HT1080 (cell line): ENCODE measurements at places on chromosomes 16 and 17. TPM values are rescaled to one million over a fixed set of nuclear protein-coding genes. Genes with fewer than 3 reads are reported as not detected.

DNA sequence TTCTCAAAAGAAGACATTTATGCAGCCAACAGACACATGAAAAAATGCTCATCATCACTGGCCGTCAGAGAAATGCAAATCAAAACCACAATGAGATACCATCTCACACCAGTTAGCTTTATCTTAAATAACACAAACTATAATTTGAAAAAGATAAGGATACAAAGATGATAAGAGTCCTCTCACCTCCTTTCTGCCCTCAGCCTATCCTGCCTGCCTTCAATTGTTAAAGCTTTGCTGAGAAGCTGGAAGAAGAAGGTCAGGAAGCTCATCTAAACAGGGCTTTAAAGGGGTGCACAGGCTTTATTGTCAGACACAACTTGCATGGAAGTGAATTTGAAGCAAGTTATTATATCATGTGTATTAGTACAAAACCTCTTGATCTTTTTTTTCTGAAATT lies 676.3 kb upstream of the GOT2 start:
- DNase-seq, result no peak

GRCh38 chr16:70381604-70382342 lies 35.1 kb downstream of the DDX19A start:
- DNase-seq, result no peak

DNA sequence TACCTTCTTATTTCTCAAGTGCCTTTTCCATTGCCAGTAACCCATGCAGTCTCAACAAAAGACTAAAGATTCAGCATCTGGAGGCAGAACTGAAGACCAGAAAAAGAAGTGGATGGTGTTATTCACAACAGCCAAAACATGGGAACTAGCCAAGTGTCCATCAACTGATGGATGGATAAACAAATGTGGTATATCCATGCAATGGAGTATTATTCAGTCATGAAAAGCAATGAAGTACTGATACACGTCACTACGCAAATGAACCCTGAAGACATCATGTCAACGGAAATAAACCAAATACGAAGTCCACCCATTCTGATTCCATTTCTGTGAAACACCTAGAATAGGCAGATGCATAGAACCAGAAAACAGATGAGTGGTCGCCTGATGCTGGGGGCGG lies 25.6 kb downstream of the GAS7 start:
- DNase-seq, result no peak

Gene INO80E
- total RNA-seq, result 80.1 and 94.7 TPM in 2 replicates

Gene ABCC3
- total RNA-seq, result 6.4 and 9.1 TPM in 2 replicates

Gene TMEM132E
- total RNA-seq, result not detected in 2 replicates
